Stimulated activated CD4-positive, alpha-beta T cell treated with anti-CD3 and anti-CD28 coated beads, Interleukin-15, amount 100 ng/mL, for 48 hours (primary cell): ENCODE measurements at places on chromosomes 5 and 9.

- DNase-seq, result no peak
Measured at GRCh38 chr5:135085936-135086725, 52.1 kb upstream of the PITX1 start.

- DNase-seq, result no peak
Measured at GRCh38 chr5:35954175-35954574, 15.8 kb upstream of the CAPSL start.

DNA sequence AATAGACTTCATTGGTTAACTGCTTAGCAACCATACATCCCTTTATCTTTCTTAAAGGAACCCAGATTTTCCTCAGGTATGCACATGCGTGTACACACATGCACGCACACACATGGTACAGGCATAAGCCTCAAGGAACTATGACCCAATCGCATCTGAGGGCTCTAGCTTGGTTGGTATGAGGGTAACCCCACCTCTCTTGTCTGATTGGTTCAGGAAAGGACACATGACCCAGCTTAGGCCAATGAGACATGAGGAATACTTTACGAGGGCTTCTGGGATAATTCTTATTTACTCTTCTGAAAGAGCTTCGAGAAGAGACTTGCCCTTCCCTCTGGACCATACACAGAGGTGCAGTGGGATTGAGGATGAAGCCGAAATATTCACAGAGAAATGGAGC, 141.9 kb downstream of the FRMD3 start:
- no peak for DNase-seq

DNA sequence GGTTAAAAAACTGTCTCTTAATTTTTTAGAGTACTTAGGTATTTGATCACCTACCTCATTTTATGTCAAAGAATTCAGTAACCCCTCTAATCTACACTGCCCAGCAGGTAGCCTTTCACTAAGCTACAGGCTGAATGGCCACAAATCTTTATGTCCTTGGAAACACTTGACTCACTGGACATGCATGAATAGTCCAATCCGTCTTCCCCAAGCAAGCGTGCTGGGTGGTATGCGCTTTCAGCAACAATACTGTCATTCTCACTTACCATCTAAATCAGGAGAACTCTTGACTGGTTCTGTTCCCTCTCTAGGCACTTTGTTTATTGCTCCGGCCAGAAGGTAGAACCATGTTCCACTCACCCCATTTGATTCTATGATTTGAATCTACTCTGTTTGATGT, 73.1 kb downstream of the TRPM3 start:
- no peak for DNase-seq

DNA sequence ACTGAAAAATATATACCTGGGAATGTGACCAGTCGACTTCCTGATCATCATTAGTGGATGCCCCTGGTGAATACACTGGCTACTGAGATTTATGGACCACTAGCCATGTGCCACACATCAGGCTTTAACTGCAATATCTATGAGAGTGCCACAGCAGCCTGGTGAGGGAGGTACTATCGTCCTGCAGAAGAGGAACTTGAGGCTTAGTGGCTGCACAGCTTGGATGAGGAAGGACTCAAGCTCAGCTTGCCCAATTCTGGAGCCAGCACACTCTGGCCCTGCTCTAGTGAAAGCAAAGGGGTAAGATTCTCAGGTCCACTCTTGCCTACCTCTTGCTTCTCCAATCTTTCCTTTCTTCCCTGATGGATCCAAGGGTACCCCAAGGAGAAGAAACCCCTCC, 129.3 kb downstream of the ENTREP1 start:
- no peak for DNase-seq

- DNase-seq, result no peak
Measured at GRCh38 chr5:31854181-31855133, 215.5 kb downstream of the PDZD2 start.

- DNase-seq, result no peak
Measured at GRCh38 chr5:98031496-98031895, 742.0 kb upstream of the RGMB start.

GRCh38 chr9:89629081-89629976, 24.5 kb downstream of the GADD45G start:
- DNase-seq, result no peak

DNA sequence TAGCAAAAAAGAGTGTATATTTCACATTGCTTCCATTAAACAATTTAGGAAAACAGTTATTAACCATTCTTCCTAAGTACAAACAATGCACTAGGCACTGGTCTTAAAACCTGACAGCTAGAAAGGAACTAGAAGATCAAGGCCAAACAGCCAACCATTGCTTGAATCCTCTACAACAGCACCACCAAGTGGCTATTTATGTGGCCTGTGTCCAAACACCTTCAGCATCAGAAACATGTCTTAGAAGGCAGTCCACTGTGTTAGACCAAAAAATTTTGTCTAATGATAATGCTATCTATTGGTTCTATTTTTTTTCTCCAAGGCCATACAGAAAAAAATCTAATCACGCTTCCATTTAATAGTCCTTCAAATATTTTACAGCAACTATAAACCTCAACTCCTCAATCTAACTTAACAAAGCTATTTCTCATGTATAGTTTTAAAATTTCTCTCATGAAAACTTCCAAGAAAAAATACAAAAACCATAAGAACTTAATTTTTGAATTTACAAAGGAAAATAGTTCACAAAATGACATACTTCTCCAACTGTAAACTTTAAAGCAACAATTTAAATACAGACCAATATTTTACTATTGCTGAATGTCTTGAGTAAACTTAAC, 36.1 kb downstream of the CAAP1 start:
- DNase-seq, result peak; percentile 4
